ENCODE measurements at places on chromosomes 13 and 19.
A peak's percentile ranks its signal among the peaks of the same experiment; 100 is the strongest.

GRCh38 chr13:77952737-77953136 is 34.1 kb upstream of the EDNRB start:
- no peak for DNase-seq

GRCh38 chr19:10226021-10226375 is 5.1 kb downstream of the S1PR2 start:
- DNase-seq = no peak

DNA sequence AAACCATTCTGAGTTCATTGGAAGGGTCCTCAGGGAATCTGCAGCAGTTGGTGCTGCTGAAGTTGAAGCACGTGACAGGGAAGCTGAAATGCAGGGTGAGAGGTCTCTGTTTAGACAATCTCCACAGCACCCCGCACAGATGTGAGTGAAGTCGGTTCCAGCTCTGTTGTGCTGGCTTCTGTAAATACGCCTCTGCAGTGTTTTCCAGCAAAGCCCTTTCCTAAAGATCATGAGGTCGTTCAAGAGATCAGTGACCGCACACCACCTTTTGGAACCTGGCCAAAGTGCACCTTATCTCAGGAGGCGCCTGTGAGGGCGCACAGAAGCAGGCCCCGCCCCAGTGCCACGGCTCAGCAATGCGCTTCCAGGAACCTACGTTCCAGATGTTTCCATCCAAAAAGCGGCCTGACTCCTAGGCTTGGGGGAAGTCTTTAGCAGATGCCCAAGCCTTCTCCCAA is 10.8 kb downstream of the CUL4A start:
- no peak for DNase-seq

- no peak for DNase-seq
These were observed 483.6 kb downstream of the PCDH20 start for GRCh38 chr13:60931858-60932546.

DNA sequence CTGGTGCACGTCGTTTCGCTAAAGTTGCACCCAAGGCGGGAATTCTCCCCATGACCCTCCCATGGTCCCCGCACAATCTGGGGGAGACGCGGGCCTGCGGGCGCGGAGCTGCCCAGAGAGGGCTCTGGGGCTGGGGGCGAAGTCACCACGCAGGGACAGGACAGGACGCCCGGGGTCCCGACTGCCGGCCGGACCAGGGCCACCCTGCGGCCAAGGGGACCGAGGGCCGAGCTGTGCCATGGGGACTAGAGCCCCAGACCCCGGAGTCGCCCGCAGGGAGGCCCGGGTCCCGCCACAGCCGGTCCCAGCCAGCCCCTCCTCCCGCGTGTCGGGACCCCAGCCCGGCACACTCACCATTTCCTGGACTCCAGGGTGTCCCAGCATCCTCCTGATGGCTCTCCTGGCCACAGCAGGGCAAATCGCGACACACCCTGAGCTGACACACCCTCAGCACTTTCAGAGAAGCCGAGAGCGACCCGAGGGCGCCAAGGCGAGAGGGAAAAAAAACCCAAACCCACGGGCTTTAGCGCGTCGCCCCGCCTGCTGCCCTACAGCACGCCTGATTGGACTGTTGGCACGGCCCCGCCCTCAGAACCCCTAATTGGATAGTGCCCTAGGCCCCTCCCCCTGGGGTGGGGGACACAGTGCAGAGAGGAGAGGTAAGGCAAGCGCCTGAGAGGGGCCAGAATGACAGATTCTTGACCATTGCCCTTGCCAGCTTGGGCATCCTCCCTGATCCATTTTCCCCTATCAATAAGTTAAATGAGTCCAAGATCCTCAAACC is 28.6 kb downstream of the ZNF44 start:
- no peak for DNase-seq

DNA sequence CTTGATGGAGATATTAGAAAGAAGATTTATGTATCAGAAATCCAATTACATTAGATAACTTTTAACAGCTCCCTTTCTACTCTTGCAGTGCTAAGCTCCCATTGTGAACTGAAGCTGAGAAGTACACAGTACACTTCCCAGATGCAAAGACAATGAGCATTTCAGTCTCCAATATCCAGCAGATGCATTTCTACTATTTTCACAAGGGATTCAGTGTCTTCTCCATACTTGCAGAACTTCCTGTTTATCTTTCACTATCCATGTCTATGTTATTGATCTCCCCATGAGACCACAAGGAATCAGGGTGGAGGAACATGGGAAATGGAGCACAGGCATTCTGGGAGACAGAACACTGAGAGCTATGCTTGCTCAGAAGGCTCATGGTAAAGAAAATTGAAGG is 207.5 kb downstream of the ENOX1 start:
- no peak for DNase-seq

DNA sequence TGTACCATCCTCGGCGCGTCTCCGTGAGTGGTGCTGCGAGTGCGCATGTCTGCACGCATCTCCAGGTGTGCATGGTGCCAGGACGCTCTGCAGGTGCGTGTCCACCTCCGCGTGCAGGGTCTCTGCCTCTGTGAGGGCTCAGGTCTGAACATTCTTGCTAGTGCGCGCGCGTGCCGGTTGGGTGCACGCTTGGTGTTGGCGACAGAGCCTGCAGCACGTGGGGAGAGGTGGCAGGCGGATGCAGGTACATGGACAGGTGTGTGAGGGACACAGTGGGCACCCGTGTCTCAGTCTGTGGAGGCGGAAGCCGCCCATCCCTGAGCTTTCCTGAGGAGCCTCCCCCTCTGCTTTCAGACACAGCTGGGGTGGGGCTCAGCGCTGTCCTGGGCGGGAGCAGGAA is 4.9 kb upstream of the OR10H2 start:
- no peak for DNase-seq

DNA sequence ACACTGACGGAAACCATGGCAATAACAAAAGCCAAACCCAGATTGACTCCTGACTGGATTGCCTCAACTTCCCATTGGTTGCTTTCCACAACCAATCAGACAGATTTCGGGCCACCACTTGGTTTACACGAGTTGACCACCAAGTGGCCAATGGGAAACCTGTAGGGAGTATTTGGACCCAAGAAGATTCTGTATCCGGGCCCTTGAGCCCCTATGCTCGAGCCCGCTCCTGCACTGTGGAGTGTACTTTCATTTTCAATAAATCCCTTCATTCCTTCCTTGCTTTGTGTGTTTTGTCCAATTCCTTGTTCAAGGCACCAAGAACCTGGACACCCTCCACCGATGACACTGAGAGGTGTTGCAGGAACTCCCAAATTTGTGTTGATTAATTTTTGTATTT is 24.1 kb upstream of the URI1 start:
- DNase-seq = no peak

GRCh38 chr13:33953203-33953602 is 135.3 kb downstream of the RFC3 start:
- no peak for DNase-seq

- no peak for DNase-seq
These were observed 43.6 kb downstream of the LYL1 start for GRCh38 chr19:13058951-13059660.

- no peak for DNase-seq
These were observed 793.7 kb downstream of the SLITRK5 start for GRCh38 chr13:88464851-88465250.

GRCh38 chr19:13031917-13032623 is 36.8 kb downstream of the NFIX start:
- DNase-seq = no peak

GRCh38 chr19:30362156-30362754 is 9.9 kb upstream of the ZNF536 start:
- no peak for DNase-seq

- peak; percentile 92 for DNase-seq
These were observed 3.8 kb upstream of the FCHO1 start for GRCh38 chr19:17747205-17748098.

DNA sequence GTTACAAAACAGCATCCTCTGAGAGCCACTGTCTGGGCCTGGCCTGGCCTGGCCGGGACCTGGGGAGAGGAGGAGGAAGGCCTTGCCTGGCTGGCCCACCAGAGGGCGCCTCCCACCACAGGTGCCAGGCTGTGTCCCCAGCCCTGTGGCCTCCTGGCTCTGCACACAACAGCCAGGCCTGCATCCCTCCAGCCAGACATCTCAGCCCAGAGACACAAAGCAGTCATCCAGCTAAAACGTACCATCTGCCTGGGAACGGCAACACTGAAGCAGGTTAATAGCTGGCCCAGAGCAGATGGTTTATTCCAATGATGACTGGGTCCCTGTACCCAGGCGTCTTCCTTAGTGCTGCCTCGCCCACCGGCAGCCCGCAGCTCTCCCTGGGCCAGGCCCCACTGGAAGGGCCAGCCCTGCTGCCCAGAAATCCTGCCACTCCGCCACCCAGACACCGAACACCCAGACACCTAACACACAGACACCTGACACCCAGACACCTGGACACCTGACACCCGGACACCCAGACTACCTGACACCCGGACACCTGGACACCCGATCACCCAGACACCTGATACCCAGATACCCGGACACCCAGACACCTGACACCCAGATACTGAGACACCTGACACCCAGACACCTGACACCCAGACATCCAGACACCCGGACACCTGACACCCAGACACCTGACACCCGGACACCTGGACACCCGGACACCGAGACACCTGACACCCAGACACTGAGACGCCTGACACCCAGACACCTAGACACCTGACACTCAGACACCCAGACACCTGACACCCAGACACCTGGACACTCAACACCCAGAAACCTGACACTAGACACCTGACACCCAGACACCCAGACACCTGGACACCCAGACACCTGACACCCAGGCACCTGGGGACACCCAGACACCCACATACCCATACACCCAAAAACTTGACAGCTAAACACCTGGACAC is 20.1 kb downstream of the C19orf12 start:
- peak; percentile 79 for DNase-seq

DNA sequence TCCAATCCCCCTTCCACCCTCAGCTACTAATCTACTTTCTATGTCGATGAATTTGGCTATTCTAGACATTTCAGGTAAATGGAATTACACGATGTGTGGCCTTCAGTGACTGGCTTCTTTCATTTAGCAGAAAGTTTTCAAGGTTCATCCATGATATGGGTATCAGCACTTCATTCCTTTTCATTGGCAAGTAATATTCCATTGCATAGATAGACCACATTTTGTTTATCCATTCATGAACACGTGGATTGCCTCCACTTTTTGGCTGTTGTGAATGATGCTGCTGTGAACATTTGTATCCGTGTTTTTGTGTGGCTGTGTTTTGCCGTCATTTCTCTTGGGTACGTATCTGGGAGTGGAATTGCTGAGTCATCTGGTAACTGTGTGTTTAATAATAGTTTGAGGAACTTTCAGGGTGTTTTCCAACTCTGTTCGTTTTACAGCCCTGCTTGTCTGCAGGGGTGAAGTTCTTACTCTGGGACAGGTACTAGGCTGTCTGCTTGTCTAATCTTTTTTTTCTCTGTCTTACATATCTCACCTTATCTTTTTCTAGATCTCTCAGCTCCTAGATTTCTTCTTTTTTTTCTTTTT is 32.5 kb downstream of the MARK4 start:
- no peak for DNase-seq

- no peak for DNase-seq
These were observed 12.2 kb upstream of the BCAM start for GRCh38 chr19:44796701-44797115.

DNA sequence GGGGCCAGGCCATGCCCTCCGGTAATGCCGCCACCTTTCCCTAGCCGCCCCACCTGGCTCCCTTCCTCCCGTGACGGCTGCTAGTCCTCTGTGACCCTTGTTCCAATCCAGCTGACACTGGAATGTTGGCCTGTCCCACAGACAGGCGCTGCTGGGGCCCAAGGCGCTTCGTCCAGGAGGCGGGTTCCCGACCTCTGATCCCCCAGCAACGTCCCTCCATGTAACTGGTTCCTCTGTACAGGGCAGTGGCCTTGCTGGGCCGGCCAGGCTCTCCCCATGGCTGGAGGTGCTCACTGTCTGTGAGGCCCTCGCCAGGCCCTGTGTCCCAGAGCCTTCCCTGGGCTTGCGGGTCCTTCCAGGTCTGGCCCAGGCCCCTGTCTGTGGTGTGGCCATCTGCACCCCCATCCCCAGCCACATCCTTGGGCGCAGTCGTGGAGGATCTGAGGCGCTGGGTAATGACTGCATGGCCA is 6.8 kb upstream of the GRIN3B start:
- DNase-seq = no peak

DNA sequence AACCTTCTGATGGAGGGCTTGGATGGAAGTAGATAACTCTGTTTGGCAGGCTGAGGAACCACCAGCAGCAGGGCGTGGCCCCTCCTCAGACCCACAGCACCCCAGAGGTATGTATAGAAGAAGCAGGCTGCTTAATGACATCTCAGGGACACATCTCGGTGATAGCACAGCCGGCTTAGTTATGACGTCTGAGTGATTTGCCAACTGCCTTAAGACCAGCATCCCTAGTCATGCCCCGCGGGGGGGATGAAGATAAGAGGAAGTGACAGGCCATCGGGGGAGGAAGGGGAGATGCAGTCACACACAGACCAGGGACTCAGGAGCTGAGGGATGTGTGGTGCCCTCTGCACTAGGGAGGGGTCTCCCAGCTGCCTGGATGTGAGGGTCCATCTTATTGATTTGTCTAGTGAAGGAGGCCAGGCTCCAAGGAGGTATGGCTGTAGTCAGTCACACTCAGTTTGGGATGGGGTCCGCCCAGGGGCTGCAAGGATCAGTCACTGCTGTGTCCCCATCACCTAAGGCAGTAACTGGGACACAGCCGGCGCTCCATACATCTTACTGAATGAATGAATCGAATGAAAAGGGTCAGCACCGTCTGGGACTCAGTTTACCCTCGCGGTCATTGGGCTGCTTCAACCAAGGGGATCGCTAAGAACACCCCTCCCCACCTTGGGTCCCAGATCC is 19.2 kb upstream of the ERCC1 start:
- DNase-seq = peak; percentile 33

- no peak for DNase-seq
These were observed 169.5 kb downstream of the NUFIP1 start for GRCh38 chr13:44819772-44820171.

GRCh38 chr13:112333756-112334543 is 42.2 kb upstream of the SPACA7 start:
- DNase-seq = no peak

DNA sequence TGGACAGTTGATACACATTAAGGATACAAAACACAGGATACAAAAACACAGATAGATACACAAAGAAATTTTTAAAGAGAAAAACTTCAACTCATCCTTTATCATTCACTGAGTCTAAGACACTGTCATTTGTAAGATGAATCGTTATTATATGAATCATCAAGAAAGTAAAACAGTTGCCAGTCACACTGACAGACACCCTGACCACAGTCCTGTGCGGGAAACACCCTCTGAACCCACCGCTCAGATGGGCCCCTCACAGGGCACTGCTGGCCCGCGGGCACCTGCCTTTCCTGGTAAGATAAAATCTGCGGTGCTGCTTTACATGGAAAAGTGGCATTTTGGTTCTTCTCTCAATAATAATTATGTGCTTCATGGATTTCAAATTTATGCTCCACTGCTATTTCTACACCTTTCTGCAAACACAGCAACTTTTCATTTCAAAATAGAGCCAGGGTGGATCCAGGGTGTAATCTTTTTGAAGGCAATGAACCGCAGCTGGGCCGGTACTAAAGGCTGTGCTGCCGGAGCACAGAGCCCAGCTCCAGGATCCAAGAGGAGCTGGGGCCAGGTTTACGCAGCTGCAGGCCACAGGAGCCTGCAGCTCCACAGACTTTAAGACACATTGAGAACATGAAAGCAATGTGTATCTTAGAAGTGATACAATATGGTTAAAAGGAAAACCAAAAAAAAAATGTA is 76.8 kb downstream of the TUBGCP3 start:
- no peak for DNase-seq
